ENCODE measurements at places on chromosomes 6 and 20. TPM values are rescaled to one million over a fixed set of nuclear protein-coding genes. Genes with fewer than 3 reads are reported as not detected.

The TTK gene
- 0.64 TPM for total RNA-seq

The ACSS1 gene
- 2.6 TPM for total RNA-seq

The SLC17A9 gene
- total RNA-seq = 0.43 TPM

The ZNF391 gene
- total RNA-seq = 0.64 TPM

The PRRT1 gene
- total RNA-seq = not detected

The GGTLC1 gene
- not detected for total RNA-seq

The BHLHE23 gene
- not detected for total RNA-seq

The CCM2L gene
- under 0.01 TPM for total RNA-seq

The VPS16 gene
- total RNA-seq = 37.1 TPM

The SLC32A1 gene
- not detected for total RNA-seq

The MEI4 gene
- total RNA-seq = 0.24 TPM

The IRF4 gene
- total RNA-seq = under 0.01 TPM

The GPX5 gene
- total RNA-seq = not detected

The RAD21L1 gene
- not detected for total RNA-seq

The HLA-DQB1 gene
- not detected for total RNA-seq

The TRIM15 gene
- total RNA-seq = not detected

The EBF4 gene
- 1.2 TPM for total RNA-seq

The UTRN gene
- 24.5 TPM for total RNA-seq

The ITPA gene
- total RNA-seq = 40.1 TPM

The TNFRSF6B gene
- 7.5 TPM for total RNA-seq

The LY6G5C gene
- not detected for total RNA-seq

The RAMACL gene
- 0.72 TPM for total RNA-seq

Data from tracheal epithelial cell (primary cell).